ENCODE measurements at places on chromosomes 4 and X. TPM values are rescaled to one million over a fixed set of nuclear protein-coding genes. Genes with fewer than 3 reads are reported as not detected.

- DNase-seq, result no peak
Observed at GRCh38 chrX:69085826-69086225, 79.4 kb downstream of the PJA1 start.

NUDT10 gene
- total RNA-seq, result 2.5 TPM

DNA sequence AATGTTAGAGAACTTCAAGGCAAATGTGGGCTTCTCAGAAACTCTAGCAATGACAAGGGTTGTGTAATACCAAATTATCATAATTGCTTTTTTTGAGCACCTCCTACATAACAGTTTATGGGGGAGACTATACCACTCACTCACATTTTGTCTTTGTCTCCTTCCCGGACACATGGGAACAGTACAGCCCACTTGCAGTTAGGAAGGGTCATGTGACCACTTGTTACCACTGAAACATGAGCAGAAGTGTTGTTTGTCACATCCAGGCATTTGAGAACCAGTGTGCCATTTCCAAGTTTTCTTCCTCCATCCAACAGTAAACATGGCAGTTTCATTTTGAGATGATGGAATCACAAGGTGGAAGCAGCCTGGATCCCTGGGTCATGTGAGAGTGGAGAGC, 6.9 kb downstream of the MAGEA11 start:
- no peak for DNase-seq

MAGEB2 gene
- not detected for total RNA-seq

DNA sequence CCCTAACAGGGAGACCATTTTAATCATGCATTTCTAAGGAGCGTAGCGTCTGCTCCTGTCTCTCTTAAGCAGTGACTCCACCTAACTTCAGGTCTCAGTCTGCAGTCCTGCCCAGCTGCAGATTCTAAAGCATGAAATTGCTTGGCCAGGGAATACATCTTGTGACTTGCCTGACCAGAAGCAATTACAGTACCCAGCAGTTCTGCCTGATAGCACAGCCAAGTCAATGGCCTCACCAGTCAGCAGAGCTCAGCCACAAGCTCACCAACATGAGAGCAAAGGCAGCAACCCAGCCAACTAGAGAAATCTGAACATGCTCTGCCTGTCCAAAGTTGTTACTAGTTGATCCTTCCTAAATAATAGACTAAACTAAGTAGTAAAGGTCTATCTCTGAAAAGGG, 2011.9 kb upstream of the PCDH10 start:
- no peak for DNase-seq

GRCh38 chrX:96764864-96765263, 80.2 kb downstream of the DIAPH2 start:
- no peak for DNase-seq

ART3 gene
- total RNA-seq, result 35.8 TPM

DNA sequence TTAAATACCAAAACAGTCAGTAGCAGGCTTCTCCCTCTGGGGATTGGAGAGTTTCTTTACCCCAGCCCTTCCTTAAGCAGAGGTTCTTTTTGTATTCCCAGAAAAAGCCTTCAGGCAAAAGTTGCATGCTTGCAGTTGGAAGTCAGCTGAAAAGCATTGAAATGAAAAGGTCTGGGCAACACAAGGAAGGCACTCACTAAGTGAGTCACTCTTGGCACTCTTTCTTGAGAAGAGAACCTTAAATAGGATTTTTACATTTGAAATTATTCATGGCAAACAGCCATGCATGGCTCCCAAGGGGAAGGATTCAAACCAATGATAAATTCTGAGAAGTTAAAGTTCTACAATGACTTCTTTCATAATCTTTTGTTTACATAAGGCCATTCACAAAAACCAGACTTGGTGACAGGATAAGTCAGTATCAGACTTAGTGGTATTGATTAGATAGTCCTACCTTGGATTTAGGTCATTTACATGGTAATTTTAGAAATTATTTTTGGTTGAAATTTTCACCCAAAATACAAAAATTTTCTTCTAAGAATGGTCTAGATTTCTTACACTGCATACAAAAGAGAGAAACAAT, 2068.9 kb downstream of the PCDH7 start:
- DNase-seq, result no peak

DNA sequence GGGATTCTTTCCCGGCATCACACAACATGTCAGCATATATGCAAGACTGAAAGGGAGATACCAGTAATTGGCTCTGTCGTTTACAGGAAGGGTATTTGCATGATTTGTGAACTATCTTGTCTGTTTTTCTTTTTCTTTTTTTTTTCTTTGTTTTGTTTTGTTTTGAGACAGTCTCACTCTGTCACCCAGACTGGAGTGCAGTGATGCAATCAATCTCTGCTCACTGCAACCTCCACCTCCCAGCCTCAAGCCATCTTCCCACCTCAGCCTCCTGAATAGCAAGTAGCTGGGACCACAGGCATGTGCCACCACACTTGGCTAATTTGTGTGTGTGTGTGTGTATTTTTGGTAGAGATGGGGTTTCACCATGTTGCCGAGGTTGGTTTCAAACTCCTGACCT, 262.7 kb upstream of the F9 start:
- no peak for DNase-seq

GRCh38 chrX:576904-577560, 53.6 kb upstream of the SHOX start:
- no peak for DNase-seq

DGKK gene
- total RNA-seq, result not detected

ANXA10 gene
- total RNA-seq, result not detected

- DNase-seq, result no peak
Observed at GRCh38 chr4:16092682-16093319, 9.0 kb upstream of the PROM1 start.

SUPT20HL2 gene
- total RNA-seq, result not detected

ADAM29 gene
- not detected for total RNA-seq

GRCh38 chr4:154107337-154107736, 318.5 kb upstream of the SFRP2 start:
- DNase-seq, result no peak

GRCh38 chr4:15706646-15707362, 3.9 kb downstream of the BST1 start:
- no peak for DNase-seq

ANOS1 gene
- 11.5 TPM for total RNA-seq

MAGEA10 gene
- not detected for total RNA-seq

DNA sequence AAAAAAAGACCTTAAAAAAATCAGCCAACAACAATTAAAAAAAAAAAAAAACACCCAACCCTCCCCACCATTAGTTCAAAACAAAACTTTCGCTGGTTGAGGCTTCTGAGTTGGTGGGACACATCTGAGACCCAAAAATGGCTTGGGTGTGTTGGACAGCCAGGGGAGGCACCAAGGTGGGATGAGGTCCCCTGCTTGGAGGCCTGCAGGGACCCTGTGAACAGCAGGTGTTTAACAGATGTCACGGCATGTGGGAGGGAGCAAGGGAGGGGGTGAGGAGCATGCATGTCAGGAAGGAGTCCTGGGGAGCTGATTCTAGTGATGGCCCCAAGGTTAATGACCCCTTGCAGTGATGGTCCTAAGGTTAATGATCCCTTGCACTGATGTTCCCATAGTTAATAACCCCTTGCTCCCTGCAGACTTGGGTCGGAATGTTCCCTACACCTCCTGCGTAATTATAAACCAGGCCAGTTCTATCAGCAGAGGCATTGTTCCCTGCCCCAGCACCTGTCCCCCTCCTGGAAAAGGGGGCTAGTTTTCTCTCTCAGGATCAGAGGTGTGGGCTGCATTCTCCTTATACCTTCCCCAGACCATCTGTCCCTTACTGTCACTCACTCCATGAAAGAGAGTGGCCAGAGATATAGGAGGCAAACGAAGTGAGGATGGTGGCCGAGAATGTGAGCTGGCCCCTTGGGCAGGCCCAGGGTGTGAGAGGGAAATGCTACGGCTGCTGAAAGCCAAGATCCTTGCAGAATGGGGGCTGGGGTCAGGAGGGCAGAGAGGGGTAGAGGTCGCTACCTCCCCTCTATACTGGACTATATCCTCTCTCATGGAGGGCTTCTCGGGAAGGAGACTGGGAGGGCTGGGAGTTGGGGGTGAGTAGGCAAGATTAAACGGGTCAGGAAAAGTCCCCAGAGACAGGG, 2.3 kb upstream of the FOXP3 start:
- no peak for DNase-seq

- no peak for DNase-seq
Observed at GRCh38 chr4:164866817-164867490, 10.0 kb upstream of the APELA start.

GRCh38 chr4:123168812-123169211, 227.8 kb upstream of the SPRY1 start:
- no peak for DNase-seq

GRCh38 chrX:13463608-13464007, 105.8 kb upstream of the EGFL6 start:
- DNase-seq, result no peak

DNA sequence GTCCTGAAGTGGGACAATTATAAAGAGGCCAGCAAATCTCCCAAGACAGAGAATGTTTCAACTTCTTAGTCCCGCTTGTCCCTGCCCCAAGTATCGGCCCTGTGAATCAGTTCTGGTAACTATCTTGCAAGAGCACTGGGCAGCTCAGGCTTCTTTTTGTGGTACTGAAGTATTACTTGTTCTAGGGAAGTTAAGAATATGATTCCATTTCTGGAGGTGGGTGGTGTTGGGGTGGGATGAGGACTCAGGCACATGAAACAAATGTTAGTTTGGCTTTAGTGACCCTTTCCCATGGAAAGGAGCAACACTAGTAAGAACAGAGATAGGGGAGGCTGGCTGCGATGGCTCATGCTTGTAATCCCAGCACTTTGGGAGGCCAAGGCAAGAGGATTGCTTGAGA, 28.9 kb downstream of the HOPX start:
- DNase-seq, result no peak

GRCh38 chrX:97524997-97525396, 641.3 kb downstream of the RPA4 start:
- no peak for DNase-seq

SCML1 gene
- 17.8 TPM for total RNA-seq

USP17L11 gene
- not detected for total RNA-seq

IL13RA2 gene
- total RNA-seq, result 1.5 TPM

DNA sequence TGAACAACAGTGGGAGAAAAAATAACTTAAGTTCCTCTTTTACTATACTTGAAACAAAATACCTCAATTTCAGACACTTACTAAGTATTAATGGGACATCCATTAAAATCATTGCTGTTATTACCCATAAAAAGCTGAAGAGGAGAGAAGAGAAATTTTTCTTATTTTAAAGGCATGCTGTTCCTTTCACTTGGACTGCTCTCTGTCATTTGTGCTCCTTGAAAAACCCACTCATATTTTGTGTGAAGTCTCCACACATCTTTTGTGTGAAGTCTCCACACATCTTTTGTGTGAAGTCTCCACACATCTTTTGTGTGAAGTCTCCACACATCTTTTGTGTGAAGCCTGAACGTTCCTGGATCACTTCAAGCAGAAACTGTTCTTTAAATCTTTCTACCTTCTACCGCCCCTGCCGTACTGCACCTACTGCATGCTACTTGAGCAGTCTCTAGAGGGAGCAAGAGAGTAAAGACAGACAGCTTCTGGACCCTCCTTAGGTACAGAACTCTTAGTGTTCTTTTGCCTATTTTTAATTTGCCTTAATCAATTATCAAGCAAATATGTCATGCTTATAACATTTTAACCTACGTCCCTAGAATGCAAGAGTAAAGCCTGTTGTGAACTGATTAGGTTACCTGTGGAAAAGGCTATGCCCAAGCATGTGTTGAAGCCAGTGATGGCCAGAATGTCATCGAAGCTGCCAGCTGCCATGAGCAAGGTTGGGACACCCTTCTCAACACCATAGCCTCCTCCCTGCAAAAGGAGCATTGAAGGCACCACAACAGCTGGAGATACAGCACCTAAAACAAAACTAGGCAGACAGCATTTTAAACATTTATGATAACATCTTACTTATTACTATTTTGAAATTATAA, 27.1 kb upstream of the SLC9B1 start:
- no peak for DNase-seq

GRCh38 chrX:147981038-147981752, at the start of gene FMR1NB:
Gene FMR1NB, plus strand, starts transcription at chrX:147981337. Its CDS starts 66 bp downstream, at chrX:147981403.
- DNase-seq, result no peak

DNA sequence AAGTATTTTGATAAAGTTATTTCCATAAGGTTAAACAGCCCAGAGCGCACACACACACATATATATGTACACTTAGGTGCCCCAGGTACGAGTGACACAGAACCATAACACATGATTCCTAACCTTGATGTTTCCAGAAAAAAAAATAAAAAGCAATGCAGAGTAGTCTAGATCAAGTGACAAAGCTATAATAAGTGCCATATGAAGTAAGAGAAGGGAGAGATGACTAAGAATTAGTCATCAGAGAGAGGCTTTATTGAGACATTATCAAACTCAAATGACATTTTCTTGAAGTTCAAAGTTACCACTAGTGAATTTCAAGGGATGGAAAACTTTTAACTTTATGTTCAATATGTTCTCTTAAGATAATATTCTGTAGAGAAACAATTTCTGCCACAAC, 215.0 kb downstream of the HTR2C start:
- no peak for DNase-seq

DNA sequence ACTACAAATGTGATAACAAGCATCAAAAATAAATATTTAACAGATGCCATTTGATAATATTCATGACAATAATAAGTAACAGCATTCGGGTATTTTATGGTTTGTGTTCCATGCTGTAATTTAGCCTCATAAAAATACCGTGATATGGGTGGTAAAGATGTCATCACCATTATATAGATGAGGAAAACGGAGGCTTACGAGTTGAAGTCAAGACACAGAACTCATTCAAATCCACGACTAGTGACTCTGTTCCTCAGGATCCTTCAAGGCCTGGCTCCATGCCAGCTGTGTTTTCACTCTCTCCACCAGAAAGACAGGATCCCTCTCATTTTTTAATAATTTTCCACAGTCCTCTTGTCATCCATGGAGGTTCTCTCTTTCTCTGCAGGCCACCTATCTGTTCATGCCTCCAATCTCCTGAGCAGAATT, 94.5 kb downstream of the APBB2 start:
- DNase-seq, result peak; percentile 76

DNA sequence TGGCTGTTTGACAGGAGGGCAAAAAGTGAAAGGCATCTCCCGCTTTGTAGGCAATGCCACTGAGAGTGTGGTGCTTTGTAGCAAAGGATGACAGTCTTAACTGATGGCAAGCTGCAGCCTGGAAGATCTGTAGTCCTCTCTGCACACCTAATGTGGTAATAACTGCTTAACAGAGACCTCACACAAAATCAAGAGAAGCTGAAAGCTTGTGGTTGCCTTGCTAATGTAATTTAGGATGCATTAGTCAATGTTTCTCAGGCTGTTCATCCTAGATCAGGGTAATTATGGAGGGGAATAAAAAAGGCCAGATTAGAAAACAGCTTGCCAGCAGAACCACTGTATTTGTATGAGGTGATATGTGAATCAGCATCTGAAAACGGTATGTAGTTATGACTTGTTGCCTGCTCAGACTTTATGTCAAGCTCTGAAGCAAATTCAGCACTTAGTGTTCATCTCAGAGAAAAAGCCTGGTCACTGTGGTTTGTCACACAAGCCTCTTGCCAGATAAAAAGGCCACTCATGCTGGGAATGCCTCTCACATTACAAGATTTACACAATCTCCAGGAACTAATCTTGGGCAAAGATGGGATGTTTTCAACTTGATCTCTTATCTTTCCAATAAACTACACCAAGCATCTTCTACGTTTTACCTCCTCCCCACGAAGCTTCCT, 130.8 kb downstream of the ENOX2 start:
- DNase-seq, result no peak

GABRE gene
- total RNA-seq, result 60.7 TPM

SMIM10L2A gene
- total RNA-seq, result 2.7 TPM

- DNase-seq, result no peak
Observed at GRCh38 chr4:106607558-106607957, 239.0 kb upstream of the GIMD1 start.

SMIM31 gene
- not detected for total RNA-seq

GRCh38 chr4:152735396-152735859, 44.1 kb downstream of the TIGD4 start:
- no peak for DNase-seq

TMEM144 gene
- 11.9 TPM for total RNA-seq

All from sciatic nerve (tissue), 2 donors.